Adipocyte (in vitro differentiated cells): ENCODE measurements at places on chromosomes 7 and 10.

- DNase-seq, result no peak
Observed at GRCh38 chr10:43126759-43127424, 11.4 kb upstream of the CSGALNACT2 start.

GRCh38 chr10:127877699-127878098, 15.0 kb downstream of the CLRN3 start:
- DNase-seq, result no peak

GRCh38 chr10:21314111-21314626, 211.3 kb downstream of the SKIDA1 start:
- DNase-seq, result peak; percentile 15

DNA sequence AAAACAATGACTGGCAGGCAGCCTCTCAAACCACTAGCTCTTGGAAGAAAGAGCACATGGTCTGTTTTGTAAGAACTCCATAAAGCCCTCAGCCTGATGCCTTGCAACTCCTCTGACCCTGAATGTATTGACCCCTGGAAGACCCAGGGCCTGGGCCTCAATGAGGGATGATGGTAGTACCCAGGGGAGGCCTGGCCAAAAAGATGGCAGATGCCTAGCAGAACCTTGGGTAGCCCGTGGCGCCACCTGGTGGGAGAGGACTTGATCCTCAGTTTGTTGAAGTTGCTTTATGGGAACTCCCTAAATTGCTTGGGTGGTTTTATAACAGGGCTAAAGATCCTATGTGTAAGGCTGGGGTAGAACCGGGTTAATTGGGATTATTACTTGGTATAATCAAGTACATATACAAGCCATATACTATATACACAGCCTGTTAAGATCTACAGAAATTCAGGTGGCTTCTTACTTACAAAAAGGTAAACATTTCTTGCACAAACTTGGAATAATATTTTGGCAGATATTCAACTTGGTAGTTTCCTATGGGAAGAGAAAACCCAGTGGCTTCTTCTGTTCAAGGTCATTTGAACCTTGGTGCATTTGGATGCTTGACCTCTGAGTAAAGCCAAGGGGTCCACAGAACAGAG, 95.8 kb upstream of the CACUL1 start:
- peak; percentile 62 for DNase-seq

- DNase-seq, result no peak
Observed at GRCh38 chr10:5592070-5592469, 67.3 kb downstream of the CALML3 start.

DNA sequence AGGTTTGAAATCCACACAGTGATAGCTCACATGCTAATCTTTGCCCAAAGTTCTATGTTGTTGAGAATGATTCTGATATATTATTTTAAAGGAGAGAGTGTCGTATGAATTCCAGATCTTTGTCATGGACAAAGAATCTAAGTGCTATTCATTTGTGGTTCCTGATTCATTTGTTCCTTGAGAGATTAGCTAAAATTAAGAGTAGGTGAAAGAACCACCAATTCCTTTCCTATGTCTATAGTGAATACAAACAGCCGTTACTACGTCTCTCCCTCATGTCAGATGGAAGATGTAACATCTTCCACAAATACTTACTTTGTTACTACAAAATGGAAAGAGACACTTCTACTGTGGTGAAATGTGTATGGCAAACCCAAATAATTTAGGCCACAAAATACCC, 3.3 kb upstream of the PLXDC2 start:
- no peak for DNase-seq

DNA sequence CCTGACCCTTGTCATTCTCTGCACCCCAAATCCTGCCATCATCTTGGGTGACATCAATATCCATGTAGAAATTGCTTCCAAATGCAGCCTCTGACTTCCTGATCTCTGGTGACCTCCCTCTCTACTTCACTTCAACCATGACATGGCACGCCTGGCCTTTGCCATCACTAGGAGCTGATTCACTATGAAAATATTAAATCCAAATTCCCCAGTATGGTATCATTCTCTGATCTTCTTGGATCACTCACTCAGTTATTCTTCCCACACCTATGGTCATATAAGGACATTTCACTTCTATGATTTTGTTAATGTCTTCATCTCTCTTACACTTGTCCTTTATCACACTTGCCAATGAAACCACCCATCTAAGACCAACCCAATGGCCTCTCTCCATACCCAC, 73.7 kb upstream of the ODAD2 start:
- DNase-seq, result no peak

DNA sequence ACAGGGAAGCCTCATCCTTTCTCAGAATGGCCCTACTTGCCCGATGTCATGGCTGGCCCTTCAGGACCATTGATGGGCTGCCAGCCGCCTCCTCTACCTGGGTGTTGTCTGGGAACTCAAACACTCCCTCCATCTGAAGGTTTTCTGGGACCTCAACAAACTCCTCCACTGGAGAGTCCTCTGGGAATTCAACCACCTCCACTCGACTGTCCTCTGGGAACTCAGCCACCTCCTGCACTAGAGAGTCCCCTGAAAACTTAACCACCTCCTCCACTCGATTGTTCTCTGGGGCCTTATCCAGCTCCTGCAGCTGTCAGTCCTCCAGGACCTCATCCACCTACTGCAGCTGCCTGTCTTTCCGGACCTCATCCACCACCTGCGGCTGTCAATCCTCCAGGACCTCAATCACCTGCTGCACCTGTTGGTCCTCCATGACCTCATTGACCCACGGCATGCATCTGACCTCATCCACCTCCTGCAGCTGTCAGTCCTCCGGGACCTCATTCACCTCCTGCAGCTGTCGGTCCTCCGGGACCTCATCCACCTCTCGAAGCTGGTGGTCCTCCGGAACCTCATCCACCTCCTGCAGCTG, 37.1 kb downstream of the MAT1A start:
- no peak for DNase-seq

GRCh38 chr7:132099163-132099562, 477.1 kb downstream of the PLXNA4 start:
- DNase-seq, result no peak

GRCh38 chr7:90216771-90217170, 5.2 kb downstream of the STEAP2 start:
- no peak for DNase-seq

DNA sequence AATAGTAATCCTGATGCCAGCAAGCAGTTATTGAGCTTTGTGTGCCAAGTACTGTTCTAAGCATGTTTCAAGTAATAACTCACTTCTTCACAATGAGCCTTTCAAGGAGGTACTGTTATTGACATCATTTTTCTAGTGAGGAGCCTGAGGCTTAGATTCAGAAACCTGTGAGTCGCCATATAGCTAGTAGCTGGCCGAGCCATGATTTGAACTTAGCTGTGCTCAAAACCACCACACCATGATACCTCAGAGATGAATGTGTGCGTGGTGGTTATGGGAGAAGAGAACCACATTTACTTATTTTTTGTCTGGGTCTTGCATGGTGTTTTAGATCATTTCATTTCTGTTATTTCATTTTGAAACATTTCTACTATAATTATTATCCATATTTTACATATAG, 578.9 kb downstream of the AUTS2 start:
- peak; percentile 34 for DNase-seq
